Right atrium auricular region (tissue), 2 donors: ENCODE measurements at places on chromosomes 4 and X. TPM values are rescaled to one million over a fixed set of nuclear protein-coding genes. Genes with fewer than 3 reads are reported as not detected.

The FATE1 gene
- not detected for total RNA-seq

The PLXNA3 gene
- total RNA-seq: 5.9 TPM

The MGARP gene
- total RNA-seq: 7.1 TPM

DNA sequence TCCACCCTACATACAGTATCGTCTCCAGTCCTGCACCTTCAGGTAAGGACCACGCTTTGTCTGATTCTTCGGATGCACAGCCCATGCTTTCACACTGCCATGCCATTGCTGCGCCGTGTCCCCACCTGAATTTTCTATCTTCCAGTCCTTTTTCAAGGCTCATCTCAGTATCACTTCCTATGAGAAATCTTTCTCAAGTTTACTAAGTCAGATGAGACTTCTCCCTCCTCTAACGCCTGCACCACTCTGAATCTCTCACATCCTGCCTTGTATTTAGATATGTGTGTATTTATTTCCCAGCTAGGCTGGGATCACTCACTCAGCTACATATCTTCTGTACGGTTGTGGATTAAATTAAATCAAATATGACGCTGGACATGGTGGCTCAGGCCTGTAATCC lies 116.8 kb downstream of the SMIM20 start:
- DNase-seq: no peak

DNA sequence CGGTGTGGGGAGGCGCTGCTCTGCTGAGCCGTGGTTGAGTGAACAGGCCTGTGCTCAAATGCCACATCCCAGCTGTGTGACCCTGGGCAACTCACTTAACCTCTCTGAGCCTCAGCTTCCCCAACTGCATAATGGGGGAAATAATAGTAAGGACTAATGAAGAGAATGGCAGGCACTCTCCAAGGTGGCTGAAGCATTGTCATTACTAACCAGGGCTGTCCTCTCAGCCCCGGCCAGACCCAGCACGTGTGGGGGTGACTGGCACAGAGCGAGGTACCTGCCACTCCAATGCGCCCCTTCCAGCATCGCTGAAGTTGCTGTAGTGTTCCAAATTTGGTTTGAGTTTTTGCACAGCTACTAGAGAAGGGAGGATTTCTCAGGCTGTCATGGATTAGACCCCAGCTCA lies 80.0 kb downstream of the ABLIM2 start:
- no peak for DNase-seq
